ENCODE measurements at places on chromosomes 3 and 15.

DNA sequence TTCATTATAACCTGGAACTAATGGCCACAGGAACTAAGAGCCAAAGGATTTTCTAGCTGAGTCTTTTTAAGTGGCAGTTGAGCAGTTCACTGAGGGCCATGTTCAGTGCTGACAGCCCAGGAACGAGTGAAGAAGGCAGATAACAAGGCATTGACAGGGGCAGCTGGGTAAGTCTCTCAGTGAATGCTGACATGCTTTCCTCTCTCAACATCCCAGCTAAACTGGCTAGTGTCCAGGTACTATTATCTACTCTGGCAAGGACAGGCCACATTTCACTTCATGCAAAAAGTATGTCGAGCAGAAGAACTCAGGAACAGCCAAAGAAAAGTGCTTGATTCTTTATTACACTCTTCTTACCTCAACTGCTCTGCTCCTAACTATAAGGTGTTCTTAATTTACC is 515.9 kb downstream of the NLGN1 start:
- DNase-seq, result no peak

- no peak for DNase-seq
Measured at GRCh38 chr3:116425126-116425525, 20.2 kb downstream of the LSAMP start.

- DNase-seq, result no peak
Measured at GRCh38 chr15:37015451-37015850, 84.9 kb downstream of the MEIS2 start.

DNA sequence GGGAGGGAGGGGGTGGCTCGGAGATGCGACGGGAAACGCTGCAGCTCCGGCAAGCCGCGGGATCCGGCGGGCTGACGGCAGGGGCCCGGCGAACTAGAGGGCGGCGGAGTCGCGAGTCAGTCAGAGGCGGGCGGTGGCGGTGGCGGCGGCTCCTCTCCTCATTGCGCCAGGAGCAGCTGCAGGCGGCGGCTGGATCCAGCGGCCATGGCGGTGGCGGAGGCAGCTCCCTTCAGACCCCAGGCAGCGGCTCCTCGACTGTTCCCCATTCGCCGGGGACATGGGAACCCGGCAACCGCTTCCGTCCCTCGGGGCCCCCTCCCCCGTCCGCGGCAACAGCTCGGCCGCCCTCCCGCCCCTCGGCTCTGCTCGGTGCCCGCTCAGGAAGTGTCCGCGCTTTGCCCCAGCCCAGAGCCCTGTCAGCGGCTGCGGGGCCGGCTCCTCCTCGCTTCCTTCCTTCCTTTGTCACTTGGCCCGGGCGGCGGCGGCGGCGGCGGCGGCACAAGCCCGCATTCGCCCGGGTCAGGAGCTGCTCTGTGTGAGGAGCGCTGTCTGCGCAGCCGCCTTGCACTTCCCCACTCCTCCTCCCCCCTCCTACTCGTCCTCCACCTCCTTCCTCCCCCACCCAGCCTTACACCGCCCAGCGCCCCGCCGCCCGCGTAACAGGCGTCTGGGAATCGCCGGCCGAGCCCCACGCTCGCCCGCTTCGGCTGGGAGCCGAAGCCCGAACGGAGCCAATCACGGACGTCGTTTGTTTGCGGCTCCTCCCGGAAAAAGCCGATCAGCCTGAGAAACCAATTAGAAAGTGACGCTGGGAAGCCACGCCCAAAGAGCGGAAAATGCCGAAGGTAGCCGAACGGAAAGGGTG is at the start of gene GSK3B:
TSS of gene GSK3B (minus strand) at position 537 of the 865 bp plus-strand sequence. CDS start 1,013 bp downstream, outside the sequence.
- DNase-seq, result peak; percentile 45

DNA sequence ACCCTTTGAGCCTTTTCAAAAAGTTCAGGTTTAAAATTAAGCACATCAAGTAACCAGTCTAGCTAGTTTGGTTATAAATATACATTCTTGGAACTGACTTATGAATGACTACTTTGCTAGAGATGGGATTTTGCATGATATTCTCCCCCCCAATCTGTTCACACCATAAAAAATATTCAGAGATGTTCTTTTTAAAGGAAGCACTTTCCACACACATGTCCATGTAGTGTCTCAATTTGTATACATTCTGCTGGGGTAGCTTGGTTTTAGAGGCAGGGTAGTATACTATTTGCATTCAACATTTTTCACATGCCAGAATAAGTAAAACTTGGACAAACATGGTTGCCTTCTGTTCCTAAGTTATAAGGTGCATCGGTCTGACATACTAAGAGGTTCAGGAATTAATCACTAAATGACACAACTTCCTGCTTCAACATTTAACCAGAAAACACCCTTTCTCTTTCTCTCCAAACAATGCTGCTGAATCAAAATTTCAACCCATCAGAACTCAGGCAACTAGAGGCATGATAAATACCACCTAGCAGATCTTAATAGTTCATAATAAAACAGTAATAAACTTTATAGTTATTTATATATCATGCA is 57.0 kb downstream of the SUMF1 start:
- no peak for DNase-seq
